ENCODE measurements at places on chromosomes 12 and 14.
A peak's percentile ranks its signal among the peaks of the same experiment; 100 is the strongest.

DNA sequence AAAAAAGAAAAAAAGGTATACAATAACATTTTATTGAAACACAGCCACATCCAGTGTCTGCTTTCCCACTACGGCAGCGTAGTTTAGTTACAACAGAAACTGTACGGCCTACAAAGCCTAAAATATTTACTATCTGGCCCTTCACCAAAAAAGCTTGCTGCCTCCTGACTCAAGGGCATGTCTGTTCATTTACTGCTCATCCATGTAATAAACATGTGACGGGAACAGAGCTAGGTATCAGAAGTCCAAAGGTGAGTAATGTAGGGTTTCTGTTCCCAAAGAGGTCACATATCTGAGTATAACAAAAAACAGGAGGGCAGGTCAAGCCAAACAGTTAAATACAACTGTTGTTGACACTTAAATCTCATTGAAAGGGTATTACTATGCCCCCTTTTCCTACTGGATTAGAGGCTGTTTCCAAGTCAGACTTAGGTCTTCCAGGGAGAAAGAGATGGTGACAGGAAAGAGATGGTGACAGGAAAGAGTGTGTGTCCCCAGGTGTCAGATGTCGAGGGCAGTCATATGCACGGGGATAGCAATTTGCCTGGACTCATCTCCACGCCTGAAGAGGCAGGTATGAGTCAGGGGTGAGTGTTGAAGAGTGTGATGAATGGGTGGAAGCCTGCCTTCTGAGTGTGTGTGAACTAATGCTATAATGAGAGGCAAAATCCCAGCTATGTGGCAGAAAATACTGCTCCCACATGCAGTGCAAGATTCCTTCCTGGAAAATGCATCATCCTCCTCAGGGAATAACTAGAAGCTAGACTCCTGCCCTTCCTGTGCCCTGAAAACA, 77.7 kb downstream of the MAP3K9 start:
- DNase-seq, result no peak

GRCh38 chr14:103008126-103008525, 49.2 kb downstream of the CDC42BPB start:
- DNase-seq, result no peak

GRCh38 chr12:31324116-31324844, 1.7 kb downstream of the SINHCAF start:
- peak; percentile 20 for DNase-seq

DNA sequence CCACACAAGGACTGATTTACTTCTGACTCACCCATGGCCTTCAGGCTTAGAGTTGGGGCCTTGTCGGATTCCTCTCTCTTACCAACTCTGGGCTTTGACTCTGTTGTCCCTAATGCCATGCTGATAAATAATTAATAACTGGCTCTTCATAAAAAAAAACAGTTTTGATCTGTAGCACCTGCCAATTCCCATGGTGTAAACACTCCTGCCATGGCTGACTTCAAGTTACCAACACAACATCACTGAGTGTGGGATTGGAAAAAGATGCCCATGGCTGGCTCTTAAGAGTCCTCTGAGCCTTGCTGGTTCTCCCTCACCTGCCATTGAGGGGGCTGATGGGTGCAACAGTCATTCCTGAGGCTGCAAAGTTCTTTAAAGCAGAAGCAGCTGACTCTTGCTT, 104.8 kb downstream of the KIF26A start:
- DNase-seq, result no peak

GRCh38 chr12:662566-663292, 516 bp downstream of the NINJ2 start:
- peak; percentile 74 for DNase-seq

- DNase-seq, result no peak
Observed at GRCh38 chr14:53845813-53846693, 110.6 kb downstream of the BMP4 start.

GRCh38 chr12:132437252-132437932, 52.6 kb upstream of the FBRSL1 start:
- no peak for DNase-seq

DNA sequence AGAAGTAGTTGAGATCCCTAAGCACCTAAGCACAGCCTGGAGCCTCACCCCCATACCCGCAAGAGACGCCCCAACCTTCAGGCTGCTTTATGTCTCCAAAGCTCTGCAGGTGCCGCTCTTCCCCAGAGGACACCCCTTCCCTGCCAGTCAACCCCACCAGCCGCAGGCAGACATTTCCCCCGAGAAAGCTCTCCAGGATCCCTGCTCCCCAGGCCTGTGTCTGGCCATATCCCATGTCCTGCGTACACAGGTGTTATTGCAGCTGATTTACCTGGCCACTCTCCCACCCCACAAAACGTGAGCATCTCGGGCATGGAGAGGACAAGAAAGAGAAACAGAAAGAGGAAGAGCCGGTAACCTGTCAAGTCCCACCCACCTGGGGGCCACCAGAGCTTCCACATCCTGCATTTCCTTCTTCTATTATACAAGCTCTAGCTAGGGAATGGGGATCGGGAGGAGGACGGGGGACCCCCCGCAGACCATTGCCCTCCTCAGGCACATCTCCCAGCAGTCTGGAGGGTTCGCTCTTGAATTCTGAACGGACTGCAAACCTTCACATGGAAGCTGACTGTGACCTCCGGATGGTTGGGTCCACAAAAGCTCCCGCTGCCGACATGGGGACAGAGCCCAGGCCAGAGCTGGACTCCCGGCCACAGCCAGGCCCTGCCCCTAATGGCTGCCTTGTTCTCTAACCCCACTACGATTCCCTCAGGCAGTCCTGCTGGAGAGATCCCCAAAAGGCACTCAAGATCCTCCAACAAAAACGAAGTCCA, 17.6 kb downstream of the CCDC88C start:
- DNase-seq, result no peak

DNA sequence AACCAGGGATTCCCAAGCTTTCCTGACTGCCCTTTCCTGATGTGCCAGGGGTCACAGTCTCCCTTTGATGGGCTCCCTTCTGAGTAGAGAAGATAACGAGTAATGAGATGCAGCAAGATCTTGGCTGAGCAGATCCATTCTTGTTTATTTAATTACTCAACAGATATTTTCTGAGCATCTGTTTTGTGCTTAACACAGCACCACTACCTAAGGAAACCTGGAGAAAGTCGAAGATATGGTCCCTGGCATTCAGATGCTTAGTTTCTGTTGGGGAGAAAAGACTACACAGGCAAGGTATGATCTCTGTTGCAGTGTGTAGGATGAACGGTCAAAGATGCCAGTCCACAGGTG, 3.9 kb downstream of the AJUBA start:
- no peak for DNase-seq

GRCh38 chr14:102764220-102764671, 13.0 kb upstream of the TRAF3 start:
- DNase-seq, result no peak

All from pons (tissue), 1 donor.